ENCODE measurements at places on chromosomes 2 and 18. TPM values are rescaled to one million over a fixed set of nuclear protein-coding genes. Genes with fewer than 3 reads are reported as not detected.

- no peak for DNase-seq
These were observed 11.3 kb upstream of the KCNF1 start for GRCh38 chr2:10900216-10901109.

DNA sequence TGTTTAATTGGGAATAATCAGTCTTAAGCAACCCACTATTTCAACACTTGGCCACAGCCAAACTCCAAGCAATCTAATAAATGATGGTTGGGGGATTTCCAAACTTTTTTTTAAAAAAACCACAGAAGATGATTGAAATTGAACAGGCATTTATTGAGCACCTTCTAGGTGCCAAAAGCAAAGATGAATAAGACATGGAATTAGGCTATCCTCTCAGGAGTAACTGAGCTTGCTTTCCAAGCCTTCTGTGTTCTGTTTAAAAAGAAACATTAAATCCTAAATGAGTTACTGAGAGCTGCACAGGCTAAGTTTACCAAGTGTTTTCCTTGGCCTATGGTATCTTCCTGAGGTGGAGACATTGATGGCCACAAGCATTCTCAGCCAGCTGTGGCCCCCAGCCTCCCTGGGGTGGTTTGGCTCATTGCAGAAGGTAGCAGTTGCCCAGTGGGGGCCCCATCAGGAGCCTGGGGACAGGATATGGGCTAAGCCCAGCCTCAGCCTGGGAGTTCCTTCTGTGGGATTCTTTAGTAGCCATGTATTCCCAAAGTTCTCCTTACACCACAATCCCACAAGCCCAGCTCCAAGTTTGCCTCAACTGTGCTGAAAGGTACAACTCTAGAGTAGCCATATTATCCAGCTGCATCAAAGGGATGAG lies 174.3 kb downstream of the C1D start:
- DNase-seq, result no peak

- DNase-seq, result no peak
These were observed 1241.9 kb downstream of the DPP10 start for GRCh38 chr2:115684345-115684744.

DNA sequence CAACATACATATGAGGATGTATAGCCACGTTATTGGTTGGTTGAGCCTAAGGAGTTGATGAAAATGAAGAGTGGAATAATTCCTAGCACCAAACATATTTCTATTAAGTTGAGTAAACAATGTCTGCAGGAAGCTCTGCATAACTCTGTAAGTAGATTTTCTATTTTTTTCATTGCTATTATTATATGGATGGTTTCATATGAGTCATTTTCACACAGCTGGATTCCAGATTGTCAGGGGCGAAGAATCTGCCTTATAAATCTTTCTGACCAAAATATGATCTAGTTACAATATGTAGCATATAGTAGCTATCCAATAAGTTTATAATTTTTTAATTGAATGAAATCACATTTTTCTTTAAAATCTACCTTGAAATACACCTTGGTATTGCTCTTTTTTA lies 468.0 kb upstream of the PKDCC start:
- no peak for DNase-seq

CCDC85A gene
- 3.5 TPM for total RNA-seq

DNA sequence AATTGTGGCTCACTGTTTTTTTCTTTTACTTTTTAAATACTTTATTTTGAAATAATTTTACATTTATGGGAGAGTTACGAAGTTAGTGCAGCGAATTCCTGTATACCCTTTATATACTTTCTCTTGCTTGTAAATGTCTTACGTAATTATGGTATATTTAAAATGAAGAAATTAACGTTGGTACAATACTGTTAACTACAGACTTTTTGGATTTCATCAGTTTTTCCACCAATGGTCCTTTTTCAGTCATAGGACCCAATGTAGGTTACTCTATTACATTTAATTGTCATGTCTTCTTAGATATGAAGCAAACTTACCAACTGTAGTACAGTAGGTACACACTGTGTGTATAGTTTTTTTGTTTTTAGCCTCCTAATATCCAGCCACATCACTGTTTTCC lies 76.3 kb downstream of the BOLA3 start:
- no peak for DNase-seq

ZSWIM2 gene
- not detected for total RNA-seq

- DNase-seq, result no peak
These were observed 39.0 kb upstream of the ACADL start for GRCh38 chr2:210264282-210264681.

DNA sequence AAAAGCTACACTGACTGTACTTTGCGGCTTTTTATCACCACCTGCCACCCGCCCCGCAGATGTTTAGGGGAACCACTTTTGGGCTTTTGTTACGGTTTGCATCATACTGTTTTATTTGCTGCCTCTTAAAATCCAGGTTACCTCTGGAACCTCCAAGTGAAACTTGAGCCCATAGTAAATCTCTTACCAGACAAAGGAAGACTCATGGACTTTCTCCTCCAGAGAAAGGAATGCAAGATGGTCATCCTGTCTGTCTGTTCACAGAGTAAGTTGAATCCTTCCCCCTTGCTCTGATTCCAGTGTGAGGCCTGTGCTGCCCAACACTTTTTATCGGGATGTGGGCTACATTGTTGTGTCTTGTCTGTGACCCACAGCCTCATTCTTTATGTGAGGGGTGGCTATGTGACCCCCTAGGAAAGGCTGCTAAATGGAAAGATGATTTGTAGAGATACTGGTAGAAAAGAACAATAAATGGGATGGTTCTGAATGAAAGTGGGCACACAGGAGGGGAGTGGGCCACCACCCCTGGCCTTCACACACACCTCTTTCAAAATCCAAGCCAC lies 23.3 kb downstream of the RMC1 start:
- DNase-seq, result no peak

GRCh38 chr2:203637471-203638167 lies 68.8 kb upstream of the CD28 start:
- DNase-seq, result no peak

- DNase-seq, result no peak
These were observed 62.3 kb upstream of the STON1 start for GRCh38 chr2:48467637-48468036.

SLC9A4 gene
- total RNA-seq, result not detected

GAD1 gene
- not detected for total RNA-seq

DNA sequence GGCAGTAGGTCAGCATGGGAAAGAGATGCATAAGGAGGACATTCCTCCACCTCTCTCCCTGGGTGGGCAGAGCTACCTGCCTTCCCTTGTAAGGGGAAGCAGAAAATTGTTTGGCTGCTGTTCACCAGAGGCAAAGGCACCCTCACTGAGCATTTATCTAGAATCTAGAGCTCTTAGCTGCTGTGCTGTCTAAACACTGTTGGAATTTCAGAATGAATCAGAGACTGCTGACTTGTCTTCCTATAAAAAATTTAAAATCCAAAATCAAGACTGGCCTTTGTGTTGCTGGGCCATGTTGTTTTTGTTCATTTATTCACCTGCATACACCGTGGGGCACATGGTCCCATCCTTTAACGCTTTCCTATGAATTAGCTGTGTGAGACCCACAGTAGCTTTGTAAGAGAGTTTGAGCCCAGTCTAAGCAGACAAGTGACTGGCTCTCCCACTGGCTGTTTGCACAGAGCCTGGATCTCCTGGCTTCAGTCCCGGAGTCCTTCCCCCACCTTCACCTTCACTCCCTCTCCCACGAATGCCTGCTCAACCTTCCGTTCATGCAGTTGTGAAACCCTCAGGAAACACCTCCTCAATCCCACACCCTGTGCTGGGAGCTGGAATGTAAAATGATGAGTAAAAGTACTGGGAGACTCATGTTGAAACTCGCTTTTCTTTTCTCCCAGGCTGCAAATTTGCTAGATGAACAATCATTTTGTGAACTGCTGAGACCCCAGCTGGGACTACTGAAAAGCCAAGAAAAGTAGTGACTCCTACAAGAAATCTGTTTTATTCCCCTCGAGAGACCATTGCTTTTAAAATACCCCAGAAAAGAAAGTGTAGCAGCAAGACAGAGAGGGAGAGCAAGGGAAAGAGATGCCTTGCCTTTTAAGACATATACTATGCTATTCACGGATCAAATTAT lies 76.2 kb downstream of the FAM168B start:
- DNase-seq, result no peak

MBOAT2 gene
- total RNA-seq, result 15.3 TPM

- no peak for DNase-seq
These were observed 148.5 kb downstream of the CAMKMT start for GRCh38 chr2:44510246-44510645.
